ENCODE measurements at places on chromosomes 4 and X.

DNA sequence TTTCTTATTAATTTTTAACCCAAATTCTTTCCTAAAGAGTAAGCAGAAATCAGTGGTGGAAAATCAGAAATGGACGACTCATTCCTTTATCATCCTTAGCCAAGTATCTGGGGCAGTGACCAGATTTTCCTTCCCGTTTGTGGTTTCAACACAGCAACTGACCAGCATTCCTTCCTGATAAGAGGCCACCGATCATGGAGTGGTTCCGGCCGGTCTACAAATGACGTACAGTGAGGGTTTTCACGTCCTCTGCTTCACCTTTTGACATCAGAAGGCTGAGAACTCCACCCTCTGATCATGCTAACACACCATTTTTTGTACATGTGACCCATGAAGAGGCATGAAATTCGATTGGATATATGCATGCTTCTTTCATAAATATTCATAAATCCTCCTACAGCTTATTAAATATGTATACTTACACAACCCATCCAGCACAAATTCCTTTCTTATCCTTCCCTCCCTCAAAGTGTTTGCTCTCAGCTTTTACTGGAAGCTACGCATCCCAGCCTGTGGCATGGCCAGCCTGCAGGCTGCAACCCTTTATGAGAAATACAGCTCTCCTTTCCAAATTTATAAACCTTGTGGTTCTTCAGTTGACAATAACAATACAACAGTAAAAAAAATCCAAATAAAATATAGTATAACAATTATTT lies 173.0 kb upstream of the CASK start:
- peak; percentile 98 for DNase-seq

DNA sequence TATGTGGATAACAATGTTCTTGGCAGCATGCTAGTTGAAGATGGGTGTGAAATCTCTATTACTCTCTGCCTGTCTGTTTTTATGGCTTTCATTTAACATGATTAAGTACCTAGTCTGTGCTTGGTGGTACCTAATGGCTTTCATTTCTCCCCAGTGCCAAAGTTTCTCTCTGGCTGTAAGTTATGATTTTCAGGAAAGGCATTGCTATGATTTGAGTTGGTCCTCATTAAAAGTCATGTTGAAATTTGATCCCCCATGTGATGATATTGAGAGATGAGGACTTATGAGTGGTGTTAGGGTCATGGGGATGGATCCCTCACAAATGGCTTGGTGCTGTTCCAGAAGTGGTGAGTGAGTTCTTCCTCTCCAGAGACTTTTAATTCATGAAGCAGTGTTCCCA lies 162.4 kb upstream of the IL15 start:
- DNase-seq, result peak; percentile 30

- no peak for DNase-seq
Observed at GRCh38 chrX:12867685-12868084, 813 bp downstream of the TLR7 start.

- no peak for DNase-seq
Observed at GRCh38 chrX:71282514-71283402, 677 bp upstream of the NONO start.

GRCh38 chr4:138010639-138011038 lies 231.5 kb downstream of the SLC7A11 start:
- no peak for DNase-seq

- DNase-seq, result peak; percentile 68
Observed at GRCh38 chr4:8391972-8392371, 48.6 kb downstream of the ACOX3 start.

- DNase-seq, result no peak
Observed at GRCh38 chrX:53544936-53545335, 110.8 kb upstream of the HSD17B10 start.
